ENCODE measurements at places on chromosomes 6 and 20. TPM values are rescaled to one million over a fixed set of nuclear protein-coding genes. Genes with fewer than 3 reads are reported as not detected.

SLPI gene
- not detected for total RNA-seq

HSPA1L gene
- total RNA-seq, result 1.2 TPM

SLC16A10 gene
- 0.30 TPM for total RNA-seq

TMX4 gene
- 39.8 TPM for total RNA-seq

ADGRF1 gene
- not detected for total RNA-seq

RIPPLY2 gene
- total RNA-seq, result not detected

SEMG1 gene
- total RNA-seq, result not detected

HLA-DRB5 gene
- not detected for total RNA-seq

BANF2 gene
- not detected for total RNA-seq

COL11A2 gene
- 0.37 TPM for total RNA-seq

MYBL2 gene
- total RNA-seq, result 4.9 TPM

SLC17A1 gene
- total RNA-seq, result not detected

OOEP gene
- not detected for total RNA-seq

PTCHD4 gene
- 5.9 TPM for total RNA-seq

SPAG4 gene
- 18.6 TPM for total RNA-seq

THBS2 gene
- total RNA-seq, result 1,449 TPM

ASIP gene
- total RNA-seq, result not detected

OXT gene
- total RNA-seq, result not detected

NHLRC1 gene
- total RNA-seq, result 2.1 TPM

SNHG17 gene
- total RNA-seq, result 3.0 TPM

RBCK1 gene
- total RNA-seq, result 65.0 TPM

SLC17A2 gene
- not detected for total RNA-seq

SPDEF gene
- total RNA-seq, result not detected

TMC2 gene
- total RNA-seq, result not detected

RAET1G gene
- total RNA-seq, result 1.8 TPM

ZNF391 gene
- total RNA-seq, result 2.4 TPM

KCNK5 gene
- total RNA-seq, result not detected

KIAA1755 gene
- 0.65 TPM for total RNA-seq

PLN gene
- 0.83 TPM for total RNA-seq

TBC1D32 gene
- 21.4 TPM for total RNA-seq

PGM3 gene
- total RNA-seq, result 279 TPM

MMS22L gene
- total RNA-seq, result 7.4 TPM

SLC22A16 gene
- not detected for total RNA-seq

GSTA3 gene
- not detected for total RNA-seq

PPDPF gene
- 61.2 TPM for total RNA-seq
